WERI-Rb-1 (cell line): ENCODE measurements at places on chromosomes 4 and X.

DNA sequence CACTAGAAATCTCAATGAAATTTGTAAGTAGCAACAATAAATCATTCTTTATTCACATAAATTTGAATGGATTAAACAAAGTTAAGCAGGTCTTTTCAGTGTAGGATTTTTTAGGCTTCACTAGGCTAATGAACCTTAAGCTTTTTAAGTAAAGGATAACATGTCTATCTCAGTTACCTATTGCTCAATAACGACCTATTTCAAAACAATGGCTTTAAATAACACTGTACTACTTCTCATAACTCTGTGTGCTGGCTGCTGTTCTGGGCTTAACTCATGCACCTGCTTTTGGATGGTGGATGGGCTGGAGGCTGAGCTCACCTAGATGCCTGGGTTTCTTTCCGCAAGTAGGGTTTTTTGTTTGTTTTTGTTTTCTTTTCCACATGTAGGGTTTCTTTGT lies 495.0 kb upstream of the SLIT2 start:
- no peak for DNase-seq

- no peak for DNase-seq
Observed at GRCh38 chr4:25043548-25043947, 12.8 kb upstream of the LGI2 start.

DNA sequence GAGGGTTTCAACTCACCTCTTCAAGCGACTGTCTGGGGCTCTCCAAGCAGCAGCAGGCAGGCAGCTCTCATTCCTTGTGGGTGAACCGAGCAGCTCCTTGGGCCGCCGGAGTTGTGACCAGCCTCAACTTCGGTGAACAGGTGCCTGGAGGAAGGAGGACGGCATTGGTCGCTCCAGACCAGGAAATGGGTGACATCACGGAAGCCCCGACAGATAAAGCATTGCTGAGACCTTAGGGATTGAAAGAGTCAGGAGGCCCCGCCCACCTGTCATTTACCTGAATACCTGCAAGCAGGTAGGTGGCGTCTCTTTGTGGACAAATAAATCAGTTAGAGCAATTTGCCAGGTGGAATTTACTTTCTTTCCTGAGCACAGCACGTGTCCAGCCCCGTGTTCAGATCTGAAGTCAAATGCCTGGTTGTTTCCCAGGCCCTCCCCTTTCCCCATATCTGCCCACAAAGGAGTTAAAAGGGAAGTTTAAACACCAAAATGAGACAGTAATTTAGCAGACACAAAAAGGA lies at the start of gene LNX1:
Gene LNX1, minus strand, starts transcription at position 115 of the 521 bp plus-strand sequence. CDS start 17,484 bp downstream, outside the sequence.
- no peak for DNase-seq

DNA sequence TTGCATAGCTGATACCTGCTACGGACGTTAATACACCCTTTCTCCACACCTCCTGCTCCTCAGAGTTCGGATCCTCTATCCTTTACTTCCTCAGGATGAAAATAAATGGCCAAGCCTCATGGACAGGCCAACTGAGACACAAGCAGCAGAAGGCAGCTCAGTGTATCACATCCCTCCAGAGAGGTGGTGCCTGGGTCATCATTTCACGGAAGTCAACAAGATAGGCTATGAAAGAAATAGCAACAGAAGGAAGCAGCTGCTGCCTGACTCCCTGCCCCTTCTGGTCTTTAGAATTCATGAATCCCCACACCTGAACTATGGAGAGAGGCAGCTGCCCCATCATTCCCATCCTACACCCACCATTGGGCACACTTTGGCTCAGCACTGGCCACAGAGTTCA lies 267.1 kb upstream of the ETNPPL start:
- no peak for DNase-seq

DNA sequence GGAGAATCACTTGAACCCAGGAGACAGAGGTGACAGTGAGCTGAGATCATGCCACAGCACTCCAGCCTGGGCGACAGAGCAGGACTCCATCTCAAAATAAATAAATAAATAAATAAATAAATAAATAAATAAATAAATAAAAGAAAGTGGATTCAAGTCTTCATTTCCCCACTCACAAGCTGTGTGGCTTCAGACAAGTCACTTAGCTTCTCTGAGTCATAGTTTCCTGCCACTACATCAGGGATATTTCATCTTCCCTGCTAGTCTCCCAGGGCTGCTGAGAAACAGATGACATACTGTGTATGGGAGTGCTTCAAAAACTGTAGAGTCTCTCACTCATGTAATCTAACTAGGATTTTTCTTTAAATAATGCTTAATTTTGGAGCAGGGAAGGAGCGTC lies 37.2 kb downstream of the TBC1D9 start:
- DNase-seq: no peak

GRCh38 chrX:153827903-153828302 lies 2.4 kb downstream of the PDZD4 start:
- DNase-seq: no peak

- no peak for DNase-seq
Observed at GRCh38 chr4:84249521-84249920, 249.6 kb downstream of the NKX6-1 start.

- no peak for DNase-seq
Observed at GRCh38 chr4:10030972-10031667, 9.8 kb upstream of the SLC2A9 start.

DNA sequence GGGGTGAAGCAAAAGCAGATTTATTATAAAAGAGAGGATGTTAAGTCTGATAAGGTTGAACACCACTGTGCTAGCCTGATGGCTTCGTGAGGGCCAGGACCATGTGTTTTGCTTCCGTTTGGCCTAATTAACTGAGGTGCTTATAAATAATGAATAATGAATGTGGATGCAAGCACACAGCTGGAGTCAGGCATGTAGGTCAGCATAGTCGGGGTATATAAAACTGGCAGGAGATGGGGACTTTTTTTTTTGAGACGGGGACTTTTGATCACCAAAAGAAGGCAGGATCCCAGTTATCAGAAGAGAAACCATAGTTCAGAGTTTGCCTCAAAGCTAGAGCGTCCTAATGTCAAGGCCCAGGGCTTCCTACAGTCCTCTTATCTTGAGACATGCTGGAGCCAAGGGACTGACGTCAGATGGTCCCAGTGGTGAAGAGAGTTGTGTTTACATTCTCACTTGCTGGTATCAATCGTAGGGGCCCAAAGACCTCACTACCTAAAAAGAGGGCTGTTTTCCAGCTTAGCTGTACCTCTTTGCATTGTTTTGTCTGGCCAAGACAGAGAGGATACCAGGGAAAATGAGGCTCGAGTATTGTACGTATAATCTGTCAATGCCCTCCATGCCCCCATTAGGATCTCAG lies 50.4 kb downstream of the RTL9 start:
- no peak for DNase-seq
